ENCODE measurements at places on chromosomes 5 and 9.

- DNase-seq = no peak
Observed at GRCh38 chr5:73615085-73615484, 10.9 kb upstream of the ARHGEF28 start.

DNA sequence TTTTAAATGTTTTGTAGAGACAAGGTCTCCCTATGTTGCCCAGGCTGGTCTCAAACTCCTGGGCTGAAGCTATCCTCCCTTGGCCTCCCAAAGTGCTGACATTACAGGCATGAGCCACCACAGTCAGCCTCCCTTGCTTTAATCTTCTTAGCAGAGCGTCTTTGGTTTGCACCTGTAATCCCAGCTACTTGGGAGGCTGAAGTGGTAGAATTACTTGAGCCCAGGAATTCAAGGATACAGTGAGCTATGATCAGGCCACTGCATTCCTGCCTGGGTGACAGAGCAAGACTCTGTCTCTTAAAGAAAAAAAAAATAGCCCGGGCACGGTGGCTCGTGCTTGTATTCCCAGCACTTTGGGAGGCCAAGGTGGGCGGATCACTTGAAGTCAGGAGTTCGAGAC, 27.8 kb downstream of the UBE2D2 start:
- no peak for DNase-seq

- no peak for DNase-seq
Observed at GRCh38 chr5:22908129-22908528, 55.0 kb upstream of the CDH12 start.

DNA sequence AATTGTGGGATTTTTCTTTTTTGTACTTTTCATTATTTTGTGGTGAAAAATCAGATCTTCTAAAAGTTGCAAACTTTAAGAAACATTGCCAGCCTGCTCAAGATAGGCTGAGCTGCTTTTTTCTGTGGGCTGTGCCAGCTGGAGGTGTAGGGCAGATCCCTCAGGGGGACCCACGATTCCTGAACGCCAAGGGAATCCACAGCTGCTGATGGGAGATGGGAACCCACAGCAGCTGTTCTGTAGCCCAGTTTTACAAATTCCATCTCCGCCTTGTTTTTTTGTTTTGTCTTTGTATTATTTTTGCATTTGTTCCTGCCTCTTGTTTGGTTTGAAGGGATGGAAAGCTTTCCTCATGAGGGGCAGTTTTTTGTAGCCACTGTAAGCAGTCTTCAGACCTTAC, 91.0 kb downstream of the WWC1 start:
- no peak for DNase-seq

DNA sequence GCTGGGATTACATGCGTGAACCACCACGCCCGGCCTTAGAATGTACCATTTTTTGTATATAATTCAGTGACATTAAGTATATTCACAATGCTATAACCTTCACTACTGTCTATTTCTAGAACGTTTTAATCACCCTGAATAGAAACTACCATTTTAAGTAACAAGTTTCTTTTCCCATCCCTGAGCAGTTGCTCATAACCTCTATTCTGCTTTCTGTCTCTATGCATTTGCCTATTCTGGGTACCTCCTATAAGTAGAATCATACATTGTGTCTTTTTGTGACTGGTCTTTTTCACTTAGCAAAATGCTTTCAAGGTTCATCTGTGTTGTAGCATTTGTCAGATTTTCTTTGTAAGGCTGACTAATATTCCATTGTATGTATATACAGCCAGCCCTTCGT, 39.9 kb downstream of the DDX46 start:
- DNase-seq = no peak

DNA sequence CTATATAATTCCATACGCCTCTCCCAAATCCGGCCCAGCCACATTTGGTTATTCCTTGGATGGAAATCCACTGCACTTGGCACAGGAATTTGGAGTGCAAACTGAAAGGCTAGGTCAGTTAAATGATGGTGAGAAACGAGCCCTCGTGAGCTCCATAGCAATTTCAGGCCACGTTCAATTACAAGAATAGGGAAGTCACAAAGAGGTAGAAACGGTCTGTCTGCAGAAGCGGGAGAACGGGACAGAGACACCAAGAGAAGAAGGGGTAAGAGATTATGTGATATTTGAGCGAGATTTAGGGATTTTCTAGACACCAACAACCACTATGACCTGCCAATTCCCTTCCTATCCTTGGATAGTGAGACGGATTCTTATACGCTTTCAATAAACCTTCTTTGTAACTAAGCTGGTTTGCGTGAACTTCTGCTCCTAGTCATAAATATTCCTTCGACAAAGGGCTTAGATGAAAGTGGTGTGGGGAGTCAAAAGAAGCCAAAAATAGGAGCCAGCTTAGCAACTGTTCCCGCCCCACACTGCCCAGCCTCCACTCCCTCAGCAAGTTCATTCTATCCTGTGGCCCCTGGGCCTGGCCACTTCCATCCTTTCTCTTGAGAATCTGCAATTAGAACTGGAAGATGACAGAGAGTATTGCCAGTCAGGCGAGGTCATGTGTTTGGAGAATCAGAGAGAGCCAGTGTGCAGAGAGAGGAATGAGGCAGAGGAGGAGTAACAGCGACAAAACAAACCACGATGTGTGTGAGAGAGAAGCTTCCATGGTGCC, 118.4 kb downstream of the ZNF608 start:
- DNase-seq = no peak

- DNase-seq = no peak
Observed at GRCh38 chr5:68272289-68272688, 56.7 kb downstream of the PIK3R1 start.
